ENCODE measurements at places on chromosomes 3 and 15. TPM values are rescaled to one million over a fixed set of nuclear protein-coding genes. Genes with fewer than 3 reads are reported as not detected.

The RHOV gene
- 0.54 TPM for polyA plus RNA-seq

DNA sequence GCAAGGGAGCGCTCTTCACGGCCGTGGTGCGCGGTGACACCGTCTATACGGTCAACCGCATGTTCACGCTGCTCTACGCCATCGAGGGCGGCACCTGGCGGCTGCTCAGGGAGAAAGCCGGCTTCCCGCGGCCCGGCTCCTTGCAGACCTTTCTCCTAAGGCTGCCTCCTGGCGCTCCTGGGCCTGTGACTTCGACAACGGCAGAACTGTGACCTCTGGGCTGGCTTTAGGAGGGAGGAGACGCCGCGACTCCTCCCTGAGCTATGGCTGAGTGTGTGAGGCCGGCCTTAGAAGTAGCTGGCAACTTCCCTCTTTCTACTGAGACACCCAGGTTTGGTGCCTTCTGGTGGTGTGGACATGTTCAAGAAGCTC is 1.4 kb downstream of the KBTBD13 start:
- peak; percentile 82 for DNase-seq

The LDHAL6B gene
- polyA plus RNA-seq, result 0.57 TPM

DNA sequence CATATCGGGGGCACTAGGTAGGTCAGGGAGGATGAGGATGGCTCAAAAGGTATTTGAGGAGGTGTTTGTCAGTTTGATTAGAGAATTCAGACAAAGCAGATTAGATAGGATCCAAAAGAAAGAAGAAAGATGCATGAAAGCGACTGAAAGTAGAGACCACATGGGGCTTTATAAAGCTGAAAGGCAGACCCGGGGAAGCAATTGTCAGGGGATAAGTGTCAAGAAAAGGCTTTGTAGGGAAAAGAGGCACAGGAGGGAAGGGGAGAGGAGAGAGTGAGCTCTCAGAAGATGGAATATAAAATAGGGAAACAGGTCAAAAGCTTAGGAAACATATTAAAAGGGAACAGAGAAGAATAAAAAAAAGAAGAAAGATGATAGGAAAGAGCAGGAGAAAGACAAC is 308.2 kb upstream of the RORA start:
- DNase-seq, result no peak

The RBP2 gene
- 2,966 TPM for polyA plus RNA-seq

The CYP1A1 gene
- 0.54 TPM for polyA plus RNA-seq

The C3orf49 gene
- 0.33 TPM for polyA plus RNA-seq

GRCh38 chr3:72791161-72791560 is 57.1 kb downstream of the SHQ1 start:
- DNase-seq, result no peak

The POPDC2 gene
- polyA plus RNA-seq, result 12.2 TPM

GRCh38 chr15:58472821-58473581 is 41.2 kb downstream of the LIPC start:
- DNase-seq, result no peak

The STRA6 gene
- polyA plus RNA-seq, result 22.2 TPM

DNA sequence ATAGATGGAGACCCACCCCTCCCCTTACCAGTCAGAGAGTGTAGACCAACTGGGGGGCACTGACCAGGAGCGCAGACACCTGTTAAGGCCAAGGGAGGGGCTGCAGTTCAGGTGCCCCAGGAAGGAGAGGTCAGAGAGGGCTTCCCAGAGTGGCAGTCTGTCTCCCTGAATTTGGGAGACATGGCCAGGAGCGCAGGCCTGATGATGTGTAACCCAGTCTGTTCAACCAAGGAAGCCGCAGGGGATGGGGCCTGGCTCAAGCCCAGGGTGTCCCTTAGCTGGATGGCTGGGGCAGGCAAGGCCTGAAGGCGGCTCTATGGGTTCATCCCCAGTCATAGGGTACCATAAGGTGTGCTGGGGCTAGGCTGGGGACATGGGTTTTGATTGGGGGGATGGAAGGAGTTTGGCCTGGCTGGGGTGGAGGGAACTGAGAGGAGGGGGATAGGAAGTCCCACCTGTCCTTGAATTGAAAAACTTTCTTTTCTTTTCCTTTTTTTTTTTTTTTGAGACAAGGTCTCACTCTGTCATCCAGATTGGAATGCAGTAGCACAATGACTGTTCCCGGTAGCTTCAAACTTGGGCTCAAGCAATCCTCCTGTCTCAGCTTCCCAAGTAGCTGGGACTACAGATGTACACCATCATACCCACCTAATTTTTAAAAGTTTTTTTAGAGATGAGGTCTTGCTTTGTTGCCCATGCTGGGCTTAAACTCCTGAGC is 75.7 kb downstream of the SMAD6 start:
- DNase-seq, result no peak

The CTXND1 gene
- polyA plus RNA-seq, result 0.70 TPM

DNA sequence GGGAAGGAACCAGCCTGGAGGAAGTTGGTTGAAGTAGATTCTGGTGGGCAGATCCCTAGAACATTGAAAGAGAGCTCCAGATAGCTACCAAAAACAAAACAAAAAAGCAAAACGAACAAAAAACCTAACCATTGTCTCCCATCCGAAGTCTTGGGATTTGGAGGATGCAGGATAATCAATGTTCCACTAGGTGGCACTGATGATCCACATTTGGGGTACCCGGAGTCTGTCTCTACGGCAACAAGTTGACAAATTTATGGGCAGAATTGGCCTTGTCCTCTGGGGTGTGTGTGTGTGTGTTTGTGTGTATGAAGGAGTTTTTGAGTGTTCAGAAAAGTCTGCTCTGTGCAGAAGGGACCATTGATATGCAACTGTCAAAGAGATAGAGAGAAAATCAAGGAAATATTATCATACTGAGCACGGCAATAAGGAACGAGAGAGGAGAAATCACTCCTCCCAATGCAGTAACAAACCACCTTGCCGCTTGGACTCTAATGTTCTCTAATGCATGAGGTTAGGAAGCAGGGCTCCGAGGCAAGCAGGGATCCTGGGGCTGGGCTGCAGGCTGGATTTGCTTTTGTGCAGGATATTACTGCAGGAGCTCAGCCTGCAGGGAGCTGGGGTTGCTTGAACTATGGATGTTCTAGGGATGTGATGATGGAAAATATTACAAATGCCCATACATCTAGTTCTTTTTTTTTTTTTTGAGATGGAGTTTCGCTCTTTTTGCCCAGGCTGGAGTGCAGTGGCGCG is 59.8 kb upstream of the KLHL25 start:
- DNase-seq, result no peak

The MYH15 gene
- 1.0 TPM for polyA plus RNA-seq

The IGDCC3 gene
- polyA plus RNA-seq, result 1.6 TPM

The GRAMD1C gene
- polyA plus RNA-seq, result 14.4 TPM

DNA sequence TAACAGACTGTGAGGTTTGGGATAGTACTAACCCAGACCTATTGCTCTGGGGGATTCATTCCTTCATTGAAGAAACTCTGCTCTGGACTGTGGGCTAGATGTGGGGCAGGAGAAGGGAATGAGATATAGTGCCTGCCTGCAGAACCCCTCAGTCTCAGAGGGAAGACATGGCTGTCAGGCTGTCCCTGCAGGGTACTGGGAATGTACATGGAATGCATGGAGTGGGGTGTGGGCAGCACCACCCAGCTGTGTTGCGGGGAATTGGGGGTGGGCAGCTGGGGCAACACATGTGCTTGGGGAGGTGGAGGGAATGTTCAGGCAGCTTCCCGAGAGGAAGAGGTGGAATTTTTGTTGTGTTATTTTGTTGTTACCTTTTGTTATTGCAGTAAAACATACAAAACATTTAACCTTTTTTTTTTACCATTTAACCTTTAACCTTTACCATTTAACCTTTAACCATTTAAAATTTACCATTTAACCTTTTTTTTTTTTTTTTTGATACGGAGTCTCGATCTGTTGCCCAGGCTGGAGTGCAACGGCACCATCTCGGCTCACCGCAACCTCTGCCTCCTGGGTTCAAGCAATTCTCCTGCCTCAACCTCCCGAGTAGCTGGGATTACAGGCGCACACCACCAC is 7.3 kb downstream of the PAQR5 start:
- DNase-seq, result no peak

- DNase-seq, result no peak
Measured at GRCh38 chr3:124829178-124829818, 57.9 kb downstream of the ITGB5 start.

GRCh38 chr15:70376031-70376928 is 278.6 kb upstream of the TLE3 start:
- DNase-seq, result no peak

DNA sequence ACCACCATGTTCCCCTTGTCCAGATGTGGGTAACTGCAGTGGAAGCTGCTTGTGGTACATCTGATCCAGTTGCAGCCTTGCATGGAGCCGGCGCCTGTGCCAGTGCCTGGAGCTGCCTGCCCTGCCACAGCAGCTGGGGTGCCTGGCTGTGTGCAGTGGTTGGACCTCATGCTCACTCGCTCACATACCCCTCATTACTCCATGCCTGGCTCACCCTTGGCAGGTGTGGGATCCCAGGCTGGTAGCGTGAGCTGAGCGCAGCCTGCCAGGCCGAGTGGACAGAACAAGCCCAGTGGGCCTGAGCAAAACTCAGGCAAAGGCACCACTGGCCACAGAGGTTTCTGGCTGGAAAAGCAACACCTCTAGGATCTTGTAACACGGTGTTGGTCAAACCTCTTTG is 35.7 kb downstream of the ROPN1B start:
- no peak for DNase-seq

DNA sequence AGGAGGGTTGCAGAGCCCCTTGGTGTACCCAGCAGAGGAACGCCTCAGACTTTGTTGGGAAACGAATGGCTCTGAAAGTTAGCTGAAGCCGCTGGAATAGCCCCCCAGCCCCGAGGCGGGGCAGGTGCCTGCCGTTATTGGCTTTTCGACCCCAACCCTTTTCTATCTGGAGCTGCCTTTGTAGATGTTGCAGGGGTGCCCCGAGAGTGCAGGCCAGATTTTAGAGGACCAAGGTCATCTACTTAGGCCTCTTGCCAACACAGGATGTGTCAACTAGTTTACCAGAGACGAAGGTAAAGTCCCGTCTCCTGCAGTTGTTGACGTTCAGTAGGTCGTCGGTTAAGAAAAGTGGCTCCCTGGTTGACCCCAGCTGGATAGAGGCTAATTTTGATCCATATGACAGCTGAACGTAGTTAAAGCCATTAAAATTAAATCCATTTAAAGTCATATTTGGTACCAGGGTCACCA is 579 bp upstream of the UBE3A start:
- DNase-seq, result peak; percentile 16

GRCh38 chr3:139302801-139303113 is 41.1 kb upstream of the MRPS22 start:
- DNase-seq, result no peak

GRCh38 chr3:16378920-16379319 is 113.9 kb downstream of the OXNAD1 start:
- DNase-seq, result no peak

The TFDP2 gene
- 51.1 TPM for polyA plus RNA-seq
